ENCODE measurements at places on chromosomes 2 and 18.

DNA sequence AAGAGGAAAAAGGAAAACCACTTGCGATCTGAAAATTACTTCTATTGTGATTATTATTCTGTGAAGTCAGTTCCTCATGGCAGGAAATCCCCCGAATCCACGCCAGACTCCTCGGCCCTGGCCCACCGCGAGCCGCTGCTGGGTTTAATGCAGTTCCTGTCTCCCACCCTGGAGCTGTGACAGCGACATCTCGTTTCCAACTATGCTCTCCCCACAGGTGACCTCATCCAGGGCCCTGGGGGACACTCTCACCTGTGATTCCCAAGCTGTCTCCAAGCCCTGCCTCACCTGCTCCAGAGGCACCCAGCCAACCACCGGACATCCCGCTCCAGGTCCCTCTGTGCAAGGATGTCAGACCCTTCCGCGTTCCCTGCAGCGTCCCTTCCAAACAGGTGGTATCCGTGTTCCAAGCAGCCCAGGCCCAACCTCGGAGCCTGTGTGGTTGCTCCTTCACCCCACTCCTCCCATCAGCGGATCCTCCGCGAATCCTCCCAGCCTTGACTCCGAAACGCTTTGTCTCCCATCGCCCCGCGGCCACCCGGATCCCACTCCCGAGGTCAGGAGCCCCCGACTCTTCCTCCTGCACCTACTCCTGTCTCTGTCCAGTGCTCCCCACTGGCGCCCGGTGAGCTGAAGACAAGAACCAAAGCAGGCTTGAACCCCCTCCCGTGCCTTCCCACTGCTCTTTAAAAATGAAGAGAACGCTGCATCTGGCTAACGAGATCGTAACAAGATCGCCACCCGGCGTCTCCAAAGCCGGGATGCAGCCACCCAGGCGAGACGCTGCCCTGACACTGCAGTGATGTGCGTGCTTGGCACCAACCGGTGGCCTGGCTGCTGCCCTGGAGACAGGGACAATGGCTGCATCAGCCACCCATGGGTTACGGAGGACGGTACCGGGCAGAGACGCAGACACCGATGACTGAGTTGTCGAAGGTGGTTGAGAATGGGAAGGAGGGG lies 96.5 kb downstream of the NDUFA10 start:
- ATAC-seq = no peak

DNA sequence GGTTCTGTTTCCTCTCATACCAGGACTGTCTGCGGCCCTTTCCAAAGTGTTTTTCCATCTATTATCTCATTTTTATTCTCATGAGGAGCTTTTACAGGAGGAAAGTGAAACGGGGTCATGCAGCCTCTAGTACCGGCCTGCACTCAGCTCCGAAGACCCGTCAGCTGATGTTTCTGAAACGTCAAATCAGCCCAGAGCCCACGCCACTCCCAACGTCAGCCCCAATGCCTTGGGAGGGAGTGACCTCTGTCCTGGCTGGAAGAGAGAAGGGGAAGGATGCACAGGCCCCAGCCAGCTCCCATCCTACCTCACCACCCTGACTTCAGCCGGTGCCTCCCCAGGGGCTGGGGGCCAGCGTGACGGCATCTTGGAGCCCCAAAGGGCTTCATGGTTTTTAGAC lies 58.5 kb downstream of the ADCY3 start:
- ATAC-seq = no peak

DNA sequence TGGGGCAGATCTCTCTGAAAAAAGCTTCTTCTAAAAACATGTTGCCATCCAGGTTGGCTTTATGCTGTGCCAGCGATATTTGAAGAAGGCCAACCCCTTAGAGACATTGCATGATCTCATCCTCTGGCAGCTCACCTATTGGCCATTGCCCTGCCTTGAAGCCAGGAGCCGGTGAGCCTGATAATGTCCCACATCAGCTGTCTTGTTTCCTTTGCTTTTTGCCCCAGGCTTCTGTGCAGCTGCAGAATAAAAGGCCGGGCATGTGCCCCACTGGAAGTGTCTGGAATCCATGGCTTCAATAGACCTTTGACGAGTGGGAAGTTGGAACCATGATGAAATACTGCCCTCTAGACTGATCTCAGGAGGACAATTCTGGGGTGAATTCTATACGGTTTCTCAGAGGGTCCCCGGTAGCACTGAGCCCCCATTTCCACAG lies 523.5 kb upstream of the ZEB2 start:
- ATAC-seq = no peak

DNA sequence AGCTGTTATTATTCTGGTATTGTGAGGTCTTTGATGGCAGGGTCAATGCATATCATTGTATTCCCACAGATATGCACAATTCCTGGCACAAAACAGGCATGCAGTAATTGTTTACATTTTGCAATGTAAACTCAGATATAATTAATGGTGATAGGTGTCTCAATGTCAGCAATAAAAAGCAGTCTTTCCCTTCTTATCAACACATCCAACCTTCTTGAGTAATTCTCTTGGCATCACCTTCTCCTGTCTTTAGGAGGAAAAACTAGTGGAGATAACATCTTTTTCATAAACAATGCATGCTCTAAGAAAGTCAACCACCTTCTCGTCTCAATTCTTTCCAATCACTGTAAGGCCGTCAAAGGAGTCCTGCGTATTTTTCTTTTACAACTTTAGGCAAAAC lies 313.3 kb upstream of the GULP1 start:
- no peak for ATAC-seq

DNA sequence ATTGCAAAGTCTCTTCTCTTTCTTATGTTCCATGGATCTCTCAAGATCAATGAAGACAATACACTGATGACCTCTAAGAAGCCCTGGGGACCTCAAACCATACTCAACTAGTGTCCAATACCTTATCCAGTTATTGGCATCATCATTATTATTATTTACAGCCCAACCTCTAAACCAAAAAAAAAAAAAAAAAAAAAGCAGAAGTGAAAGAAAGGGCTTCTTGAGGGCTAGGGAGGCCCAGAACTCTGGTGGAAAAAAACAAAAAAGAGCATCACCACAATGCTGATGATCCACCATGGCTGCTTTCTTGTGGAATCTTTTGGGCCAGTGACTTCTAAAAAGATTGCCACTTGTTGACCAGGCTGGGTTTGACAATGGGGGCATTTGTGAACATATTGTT lies 324.9 kb downstream of the LPIN1 start:
- no peak for ATAC-seq

DNA sequence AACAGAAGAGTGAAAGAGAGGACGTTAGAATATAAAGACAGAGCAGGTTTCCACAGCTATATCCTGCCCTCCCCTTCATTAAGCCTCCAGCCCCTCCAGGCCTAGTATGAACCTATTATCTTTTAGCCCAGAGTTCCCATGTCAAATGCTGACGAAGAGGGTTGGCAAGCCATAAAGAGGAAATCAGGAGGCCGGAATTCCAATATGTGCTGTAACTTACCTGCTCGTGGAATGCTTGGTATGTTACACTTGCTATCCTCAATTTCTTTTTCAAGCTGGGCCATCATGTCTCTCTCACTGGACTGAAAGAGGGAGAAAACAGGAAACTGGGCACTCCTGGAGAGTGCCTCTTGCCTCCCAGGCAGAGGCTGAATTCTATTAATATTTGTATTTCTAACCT lies 264.1 kb downstream of the TRIB2 start:
- no peak for ATAC-seq

- no peak for ATAC-seq
Observed at GRCh38 chr2:127254386-127254981, 34.4 kb upstream of the CYP27C1 start.

DNA sequence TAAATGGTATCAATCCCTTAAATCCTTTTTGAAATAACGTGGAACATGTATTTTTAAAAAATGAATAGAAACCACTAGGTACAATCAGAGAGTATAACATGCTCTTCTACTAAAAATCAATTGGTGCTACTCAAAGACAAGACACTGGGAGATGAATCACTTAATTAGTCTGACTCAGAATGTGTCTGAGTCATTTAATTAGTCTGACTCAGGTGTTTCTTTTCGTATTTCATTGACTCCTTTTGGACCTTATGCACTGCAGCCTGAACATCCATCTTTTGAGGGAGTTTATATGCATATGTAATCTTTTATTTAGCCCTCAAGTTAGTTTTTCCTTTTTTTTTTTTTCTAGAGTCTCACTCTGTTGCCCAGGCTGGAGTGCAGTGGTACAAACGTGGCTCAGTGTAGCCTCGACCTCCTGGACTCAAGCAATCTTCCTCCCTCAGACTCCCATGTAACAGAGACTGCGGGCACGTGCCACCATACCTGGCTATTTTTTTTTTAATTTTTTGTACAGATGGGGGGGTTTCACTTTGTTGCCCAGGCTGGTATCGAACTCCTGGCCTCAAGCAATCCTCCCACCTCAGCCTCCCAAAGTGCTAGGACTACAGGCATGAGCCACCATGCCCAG lies 26.5 kb downstream of the PPP4R3B start:
- peak; percentile 51 for ATAC-seq

DNA sequence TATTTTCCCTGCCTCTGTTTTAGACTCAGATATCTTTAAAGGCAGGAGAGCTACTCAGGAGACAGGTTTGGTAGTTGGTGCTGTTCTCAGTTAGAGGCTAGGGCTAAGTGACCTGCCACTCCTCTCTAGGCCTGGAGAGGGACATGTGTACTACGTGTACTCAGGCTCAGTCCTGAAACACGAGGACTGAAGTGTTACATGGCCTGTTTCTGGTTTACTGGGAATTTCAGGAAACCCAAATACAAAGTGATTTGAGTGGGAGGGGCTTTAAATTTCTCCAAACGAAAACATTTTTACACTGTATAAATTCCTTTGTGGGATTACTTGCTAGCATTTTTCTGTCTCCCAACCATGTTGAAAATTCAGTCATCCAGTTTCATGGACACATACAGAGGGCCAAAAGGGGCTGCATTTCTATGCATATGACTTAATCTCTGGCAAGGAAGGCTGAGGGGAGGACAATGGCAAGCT lies 343.3 kb downstream of the CYP26B1 start:
- peak; percentile 24 for ATAC-seq

All from SK-N-SH treated with all-trans-retinoic acid at 6 μM for 48 hours (cell line).